ENCODE measurements at places on chromosomes 2 and 18. TPM values are rescaled to one million over a fixed set of nuclear protein-coding genes. Genes with fewer than 3 reads are reported as not detected.

DNA sequence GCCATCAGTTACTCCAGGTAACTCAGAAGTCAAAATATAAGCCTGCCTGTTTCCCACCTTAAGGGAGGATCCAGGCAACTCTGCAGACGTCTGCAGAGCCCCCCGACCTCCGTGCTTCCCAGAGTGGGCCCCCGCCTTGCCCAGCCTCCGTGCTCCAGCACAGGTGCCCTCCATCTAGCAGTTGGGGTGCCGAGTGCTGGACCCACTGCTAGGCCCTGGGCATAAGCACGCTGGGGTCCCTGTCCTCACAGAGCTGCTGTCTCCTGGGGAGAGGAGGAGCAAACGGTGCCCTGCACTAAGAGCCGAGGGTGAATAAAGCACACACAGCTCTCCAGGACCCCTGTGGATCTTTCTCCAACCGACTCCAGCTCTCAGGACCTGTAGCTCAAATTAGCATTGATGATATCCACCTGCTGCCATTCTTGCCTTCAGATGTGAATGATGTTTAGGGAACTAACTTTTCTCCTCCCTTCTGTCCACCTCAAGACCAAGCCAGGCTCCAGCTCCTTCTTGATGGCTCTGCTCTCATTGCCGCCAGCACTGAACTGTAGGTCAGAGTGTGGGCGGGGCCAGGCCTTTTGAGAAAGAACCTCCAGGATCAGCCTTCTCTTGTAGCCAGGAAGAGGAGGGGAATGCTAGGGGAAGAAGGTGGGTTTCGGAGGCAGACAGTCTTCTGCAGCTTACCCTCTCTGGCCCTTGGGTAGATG, 121.2 kb downstream of the SMAD7 start:
- peak overlapping the region; percentile 67 for H3K27ac ChIP-seq
- H3K27me3 ChIP-seq, result no peaks in the 10 kb centered on the region

DNA sequence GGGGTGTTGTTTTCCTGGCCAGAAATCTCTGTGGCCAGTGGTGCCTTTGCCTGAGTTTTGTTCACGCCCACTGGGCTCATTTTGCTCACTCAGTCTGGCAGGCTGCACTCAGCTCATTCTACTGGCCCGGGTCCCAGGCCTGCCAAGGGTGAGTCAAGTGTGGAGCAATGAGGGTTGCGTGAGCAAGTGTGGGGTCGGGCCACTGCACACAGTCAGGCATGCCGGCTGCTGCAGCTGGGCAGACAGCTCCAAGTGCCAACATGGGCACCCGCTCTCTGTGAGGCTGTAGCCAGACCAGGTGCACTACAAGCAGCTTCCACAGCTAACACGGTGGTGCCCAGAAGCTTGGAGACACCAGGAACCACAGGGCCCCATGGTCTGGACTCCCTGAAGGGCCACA, 801.1 kb upstream of the RAB6C start:
- H3K4me3 ChIP-seq, result no peak overlapping the region
- no peaks in the 10 kb centered on the region for H3K27me3 ChIP-seq
- no peaks in the 10 kb centered on the region for H3K4me1 ChIP-seq
- H3K36me3 ChIP-seq, result no peaks in the 10 kb centered on the region
- peak; percentile 18 for DNase-seq

GRCh38 chr2:26942543-26943295, 27.7 kb upstream of the MAPRE3 start:
- no peak overlapping the region for H3K4me3 ChIP-seq
- H3K27me3 ChIP-seq, result peaks cover 37% of the 10 kb centered on the region
- H3K4me1 ChIP-seq, result peaks cover 10% of the 10 kb centered on the region
- no peak overlapping the region for H3K27ac ChIP-seq

- H3K36me3 ChIP-seq, result no peaks in the 10 kb centered on the region
- DNase-seq, result no peak
- H3K4me3 ChIP-seq, result no peak overlapping the region
- no peaks in the 10 kb centered on the region for H3K4me1 ChIP-seq
Measured at GRCh38 chr2:101188683-101189405, 37.7 kb upstream of the TBC1D8 start.

- H3K36me3 ChIP-seq, result no peaks in the 10 kb centered on the region
- no peak for DNase-seq
- no peak overlapping the region for H3K4me3 ChIP-seq
- no peaks in the 10 kb centered on the region for H3K27me3 ChIP-seq
- no peaks in the 10 kb centered on the region for H3K4me1 ChIP-seq
Measured at GRCh38 chr2:159976527-159977160, 85.8 kb downstream of the PLA2R1 start.

RGPD3 gene
- 0.06 TPM for polyA plus RNA-seq

DNA sequence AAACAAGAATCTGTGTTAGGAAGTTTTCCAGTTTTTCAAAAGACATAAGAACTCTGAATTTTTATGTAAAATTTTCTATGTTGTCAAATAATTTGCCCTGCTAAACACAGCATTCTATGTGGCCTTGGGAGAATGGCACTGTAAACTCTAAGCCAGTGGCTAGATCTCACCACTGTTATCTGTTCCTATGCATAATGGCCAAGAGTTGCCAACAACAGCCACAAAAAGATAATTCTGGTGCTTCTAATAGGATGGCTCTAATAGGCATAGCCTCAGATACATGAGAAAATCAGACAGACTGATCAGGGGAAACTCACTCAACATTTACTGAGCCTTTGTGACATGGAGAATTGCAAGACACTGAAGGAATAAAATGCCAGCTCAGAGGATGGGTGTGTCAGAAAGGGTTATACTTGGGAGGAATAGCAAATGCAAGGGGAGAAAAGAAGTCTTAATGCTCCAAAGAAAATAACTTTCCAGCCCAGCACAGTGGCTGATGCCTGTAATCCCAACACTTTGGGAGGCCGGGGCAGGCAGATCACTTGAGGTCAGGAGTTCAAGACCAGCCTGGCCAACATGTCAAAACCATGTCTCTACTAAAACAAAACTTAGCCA, 63.7 kb downstream of the COBLL1 start:
- no peaks in the 10 kb centered on the region for H3K36me3 ChIP-seq
- no peak for DNase-seq
- H3K27ac ChIP-seq, result peak overlapping the region; percentile 74
- no peaks in the 10 kb centered on the region for H3K27me3 ChIP-seq

PDE11A gene
- 0.12 TPM for polyA plus RNA-seq

- H3K4me1 ChIP-seq, result peaks cover 84% of the 10 kb centered on the region
- no peak overlapping the region for H3K4me3 ChIP-seq
- H3K27me3 ChIP-seq, result no peaks in the 10 kb centered on the region
- peaks cover 12% of the 10 kb centered on the region for H3K36me3 ChIP-seq
Measured at GRCh38 chr2:217873371-217873770, 129.4 kb downstream of the TNS1 start.

- H3K27me3 ChIP-seq, result no peaks in the 10 kb centered on the region
- peaks cover 6% of the 10 kb centered on the region for H3K4me1 ChIP-seq
- DNase-seq, result no peak
- H3K36me3 ChIP-seq, result no peaks in the 10 kb centered on the region
- no peak overlapping the region for H3K4me3 ChIP-seq
Measured at GRCh38 chr2:239393941-239394340, 6.9 kb downstream of the HDAC4 start.

OXER1 gene
- polyA plus RNA-seq, result 0.25 TPM

- H3K4me3 ChIP-seq, result no peak overlapping the region
- no peak overlapping the region for H3K27ac ChIP-seq
- no peaks in the 10 kb centered on the region for H3K36me3 ChIP-seq
- H3K27me3 ChIP-seq, result no peaks in the 10 kb centered on the region
- DNase-seq, result no peak
Measured at GRCh38 chr2:6922201-6922656, 5.0 kb downstream of the RNF144A start.

DNA sequence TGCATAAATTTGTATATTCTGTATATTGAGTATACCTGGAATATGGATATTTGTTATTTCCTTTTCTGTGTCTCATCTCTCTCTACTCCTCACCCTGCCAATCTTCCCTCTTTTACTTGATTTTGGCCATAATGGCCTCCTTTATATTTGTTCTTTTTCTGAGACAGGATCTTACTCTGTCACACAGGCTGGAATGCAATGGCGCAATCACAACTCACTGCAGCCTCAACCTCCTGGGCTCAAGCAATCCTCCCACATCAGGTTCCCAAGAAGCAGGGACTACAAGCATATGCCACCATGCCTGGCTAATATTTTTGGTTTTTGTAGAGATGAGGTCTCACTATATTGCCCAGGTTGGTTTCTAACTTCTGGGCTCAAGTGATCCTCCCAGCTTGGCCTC, 30.5 kb downstream of the PREPL start:
- no peak for DNase-seq
- H3K27ac ChIP-seq, result no peak overlapping the region
- no peak overlapping the region for H3K4me3 ChIP-seq
- peaks cover 77% of the 10 kb centered on the region for H3K36me3 ChIP-seq
- H3K4me1 ChIP-seq, result peaks cover 1% of the 10 kb centered on the region

DNA sequence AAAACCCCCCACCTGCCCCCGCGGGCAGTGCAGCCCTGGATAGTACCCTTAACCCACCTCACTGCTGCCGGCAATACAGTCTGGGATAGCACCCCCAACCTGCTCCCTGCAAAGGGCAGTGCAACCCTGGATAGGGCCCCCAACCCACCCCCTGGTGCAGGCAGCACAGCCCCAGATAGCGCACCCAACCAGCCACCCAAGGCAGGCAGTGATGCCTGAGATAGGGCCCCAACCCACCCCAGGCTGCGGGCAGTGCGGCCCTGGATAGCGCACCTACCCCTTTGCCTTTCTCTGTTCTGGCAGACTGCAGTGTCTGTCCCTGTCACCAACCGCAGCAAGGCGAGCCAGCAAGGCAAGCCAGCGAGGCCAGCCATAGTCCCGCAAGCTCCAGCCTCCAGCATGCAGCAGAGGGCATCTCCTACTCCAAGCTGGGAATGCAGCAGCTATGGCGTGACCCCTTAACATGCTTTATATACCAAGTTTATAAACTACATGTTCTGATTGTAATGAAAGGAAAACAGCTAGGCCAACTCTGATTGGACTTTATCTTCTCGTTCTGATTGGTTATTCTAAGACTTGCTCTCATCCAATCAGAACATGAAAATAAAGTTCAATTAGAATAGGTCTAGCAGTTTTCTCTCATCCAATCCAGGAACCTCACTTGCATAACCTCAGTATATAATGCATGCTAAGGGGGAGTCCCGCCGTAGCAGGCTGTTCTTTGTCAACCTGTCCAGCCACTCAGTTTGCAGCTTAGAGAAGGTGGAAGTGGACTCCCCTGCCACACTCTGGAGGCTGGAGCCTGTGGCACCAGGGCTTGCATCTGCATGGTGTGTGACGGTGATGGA, 34.1 kb upstream of the ANKRD62 start:
- no peak overlapping the region for H3K27ac ChIP-seq
- DNase-seq, result no peak
- H3K4me3 ChIP-seq, result no peak overlapping the region
- H3K4me1 ChIP-seq, result no peaks in the 10 kb centered on the region
- H3K36me3 ChIP-seq, result no peaks in the 10 kb centered on the region

DNA sequence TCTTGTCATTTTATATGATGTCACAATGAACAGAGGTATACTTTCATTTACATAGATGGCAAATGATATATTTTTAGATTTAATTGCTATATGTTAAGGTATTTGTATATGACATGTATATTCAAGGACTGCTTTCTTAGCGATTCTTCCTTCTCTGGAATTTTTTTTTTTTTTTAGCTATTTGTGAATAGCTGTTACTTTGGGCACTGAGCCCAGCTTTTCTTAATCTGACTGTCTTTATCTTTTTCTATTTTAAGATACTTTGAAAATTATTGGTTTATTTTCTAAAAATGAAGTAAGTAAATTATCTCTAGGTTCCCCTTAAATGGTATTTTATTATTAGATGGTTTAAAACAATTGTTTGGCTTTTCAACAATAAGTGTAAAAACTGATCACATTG, 4.0 kb upstream of the GLS start:
- no peaks in the 10 kb centered on the region for H3K27me3 ChIP-seq
- peaks cover 19% of the 10 kb centered on the region for H3K4me1 ChIP-seq
- no peak overlapping the region for H3K27ac ChIP-seq
- H3K36me3 ChIP-seq, result no peaks in the 10 kb centered on the region
- H3K4me3 ChIP-seq, result no peak overlapping the region

GRCh38 chr2:219286436-219287115, 7.4 kb downstream of the DNAJB2 start:
- no peak overlapping the region for H3K27ac ChIP-seq
- no peaks in the 10 kb centered on the region for H3K4me1 ChIP-seq
- DNase-seq, result no peak

DNA sequence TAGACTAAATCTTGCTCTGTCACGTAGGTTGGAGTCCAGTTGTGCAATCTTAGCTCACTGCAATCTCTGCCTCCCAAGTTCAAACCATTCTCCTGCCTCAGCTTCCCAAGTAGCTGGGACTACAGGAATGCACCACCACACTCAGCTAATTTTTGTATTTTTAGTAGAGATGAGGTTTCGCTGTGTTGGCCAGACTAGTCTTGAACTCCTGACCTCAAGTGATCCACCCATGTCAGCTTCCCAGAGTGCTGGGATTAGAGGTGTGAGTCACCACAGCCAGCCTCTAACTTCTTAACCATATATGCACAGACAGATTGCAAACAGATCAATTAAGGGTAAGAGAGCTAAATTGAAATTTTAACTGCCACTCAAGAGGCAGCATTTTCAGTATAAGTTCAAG, 22.1 kb upstream of the CNGA3 start:
- H3K4me3 ChIP-seq, result no peak overlapping the region
- H3K27me3 ChIP-seq, result no peaks in the 10 kb centered on the region
- H3K36me3 ChIP-seq, result no peaks in the 10 kb centered on the region
- DNase-seq, result no peak
- H3K4me1 ChIP-seq, result no peaks in the 10 kb centered on the region

DNA sequence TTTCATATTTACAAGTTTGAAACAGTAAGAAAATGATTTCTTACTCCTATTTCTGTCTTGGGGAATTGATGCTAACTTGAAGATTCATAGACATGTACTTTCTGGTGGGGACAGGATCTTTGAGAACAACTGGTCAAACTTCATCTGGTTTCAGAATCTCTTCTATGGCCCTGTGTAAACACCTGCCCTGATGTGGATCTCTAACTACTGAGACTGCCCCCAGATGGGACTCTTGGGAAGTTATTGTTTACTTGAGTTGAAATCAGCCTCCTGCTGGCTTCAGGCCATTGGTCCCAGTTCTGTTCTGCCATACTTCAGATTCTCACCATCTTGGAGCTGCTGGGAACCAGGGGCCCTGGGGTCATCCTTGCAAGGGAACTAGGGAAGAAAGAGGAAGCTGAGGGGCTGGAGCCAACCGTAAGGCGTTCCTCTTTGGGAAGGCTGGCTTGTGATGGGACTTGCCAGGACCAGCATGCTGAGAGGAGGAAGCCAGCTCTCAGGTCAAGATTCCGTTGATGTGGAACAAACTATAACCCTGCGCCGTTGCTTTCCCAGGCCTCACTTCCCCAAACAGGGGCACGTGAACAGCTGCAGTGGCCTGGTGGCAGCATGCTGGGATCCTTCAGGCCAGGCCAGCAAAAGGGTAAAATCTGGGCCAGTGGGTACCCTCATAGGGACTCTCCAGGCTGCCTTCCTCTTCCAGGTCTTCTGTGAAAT, 135.5 kb upstream of the CXCR4 start:
- no peaks in the 10 kb centered on the region for H3K27me3 ChIP-seq
- no peak overlapping the region for H3K27ac ChIP-seq
- no peaks in the 10 kb centered on the region for H3K36me3 ChIP-seq
- H3K4me3 ChIP-seq, result no peak overlapping the region
- peak; percentile 22 for DNase-seq
- no peaks in the 10 kb centered on the region for H3K4me1 ChIP-seq
